ENCODE measurements at places on chromosomes 6 and 20.

- DNase-seq: peak; percentile 70
Measured at GRCh38 chr6:158009114-158009891, 27.6 kb downstream of the SYNJ2 start.

DNA sequence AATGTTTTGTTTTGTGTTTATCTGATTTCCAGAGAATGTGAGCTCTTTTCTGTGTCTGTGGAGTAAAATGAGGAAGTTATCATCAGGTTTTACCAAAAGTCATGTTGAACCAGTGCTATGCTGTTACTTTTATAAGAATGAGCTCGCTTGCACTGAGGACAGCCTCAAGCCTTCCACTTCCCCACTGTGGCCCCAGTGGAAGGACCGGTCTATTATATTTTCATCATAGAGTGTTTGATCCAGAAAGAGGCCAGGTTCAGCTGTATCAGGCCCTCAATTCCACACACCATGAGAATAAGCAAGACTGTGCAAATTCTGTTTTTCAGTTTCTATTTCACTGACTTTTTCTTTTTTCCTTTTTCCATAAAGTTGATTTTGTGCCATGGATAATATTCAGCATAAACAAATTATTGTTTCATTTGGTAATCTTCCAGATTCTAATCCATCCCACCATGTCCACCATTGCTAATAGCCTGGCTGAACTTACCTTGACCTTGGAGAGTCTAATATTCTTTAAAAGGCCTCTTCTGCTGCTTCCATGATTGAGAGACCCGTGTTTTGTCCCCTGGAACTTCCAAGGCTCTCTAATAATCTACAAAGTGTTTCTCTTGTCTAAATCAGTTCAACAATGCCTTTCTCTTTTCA, 286.2 kb downstream of the THBS2 start:
- no peak for DNase-seq

GRCh38 chr20:5374171-5374570, 57.4 kb upstream of the PROKR2 start:
- no peak for DNase-seq

DNA sequence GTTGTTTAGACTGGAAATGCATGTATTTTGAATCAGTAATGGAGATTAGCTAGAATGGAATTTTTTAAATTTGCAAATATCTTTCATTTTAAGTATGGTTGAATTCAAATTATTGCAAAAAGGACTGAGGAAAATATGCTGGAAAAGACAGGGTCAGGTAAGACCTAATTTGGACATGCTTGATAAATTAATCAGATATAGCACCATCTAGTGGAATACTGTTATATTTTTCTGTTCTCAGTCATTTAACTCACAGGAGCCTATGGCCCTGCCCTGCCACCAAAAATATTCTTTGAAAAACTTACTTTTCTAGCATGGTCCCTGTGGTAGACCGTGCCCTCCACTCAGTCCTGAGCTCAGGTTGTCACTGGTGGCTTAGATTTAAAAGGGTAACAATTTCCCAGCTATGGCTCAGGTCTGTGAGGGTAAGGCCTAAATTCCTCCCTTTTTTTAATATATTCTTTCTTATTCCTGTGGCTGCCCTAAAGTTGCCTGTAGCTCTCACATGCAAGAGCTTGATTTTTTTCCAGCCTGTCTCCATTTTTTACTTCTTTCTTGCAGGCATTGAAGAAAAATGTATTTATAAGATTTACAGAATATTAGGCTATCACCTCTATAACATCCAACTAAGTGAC, 25.3 kb upstream of the KIAA1586 start:
- no peak for DNase-seq

- no peak for DNase-seq
Measured at GRCh38 chr6:15352220-15352619, 106.4 kb downstream of the JARID2 start.

DNA sequence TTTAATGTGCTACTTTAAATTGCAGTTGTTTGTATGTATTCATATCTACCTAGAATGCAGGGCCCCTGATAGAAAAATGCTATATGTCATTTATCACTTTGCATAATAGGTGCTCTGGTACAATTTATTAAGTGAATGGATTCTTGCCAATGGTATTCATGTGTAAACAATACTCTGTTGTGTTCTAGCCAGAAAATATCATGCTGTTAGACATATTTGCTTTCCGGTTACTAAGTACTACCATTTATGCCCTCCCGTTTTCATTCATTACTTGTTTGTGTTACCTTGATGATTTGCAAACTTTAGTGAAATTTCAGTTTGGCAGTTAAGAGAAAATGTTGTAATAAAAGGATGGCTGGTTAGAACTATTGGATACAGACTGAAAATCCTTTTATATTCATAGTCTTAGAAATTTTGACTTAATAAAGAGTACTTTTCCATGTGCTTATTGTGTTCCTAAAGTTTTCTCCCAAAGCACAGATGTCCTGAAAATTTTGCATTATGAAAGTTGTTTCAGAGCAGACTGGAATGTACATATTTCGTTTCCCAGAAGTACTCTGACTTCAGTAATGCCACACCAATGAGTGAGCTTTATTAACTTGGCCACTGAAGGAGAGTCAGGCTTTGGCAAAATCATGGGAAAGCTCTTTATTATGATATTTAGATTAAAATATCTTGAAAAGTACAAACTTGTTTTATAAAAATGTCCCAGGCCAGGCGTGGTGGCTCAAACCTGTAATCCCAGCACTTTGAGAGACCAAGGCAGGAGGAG, 31.5 kb downstream of the RPF2 start:
- no peak for DNase-seq

DNA sequence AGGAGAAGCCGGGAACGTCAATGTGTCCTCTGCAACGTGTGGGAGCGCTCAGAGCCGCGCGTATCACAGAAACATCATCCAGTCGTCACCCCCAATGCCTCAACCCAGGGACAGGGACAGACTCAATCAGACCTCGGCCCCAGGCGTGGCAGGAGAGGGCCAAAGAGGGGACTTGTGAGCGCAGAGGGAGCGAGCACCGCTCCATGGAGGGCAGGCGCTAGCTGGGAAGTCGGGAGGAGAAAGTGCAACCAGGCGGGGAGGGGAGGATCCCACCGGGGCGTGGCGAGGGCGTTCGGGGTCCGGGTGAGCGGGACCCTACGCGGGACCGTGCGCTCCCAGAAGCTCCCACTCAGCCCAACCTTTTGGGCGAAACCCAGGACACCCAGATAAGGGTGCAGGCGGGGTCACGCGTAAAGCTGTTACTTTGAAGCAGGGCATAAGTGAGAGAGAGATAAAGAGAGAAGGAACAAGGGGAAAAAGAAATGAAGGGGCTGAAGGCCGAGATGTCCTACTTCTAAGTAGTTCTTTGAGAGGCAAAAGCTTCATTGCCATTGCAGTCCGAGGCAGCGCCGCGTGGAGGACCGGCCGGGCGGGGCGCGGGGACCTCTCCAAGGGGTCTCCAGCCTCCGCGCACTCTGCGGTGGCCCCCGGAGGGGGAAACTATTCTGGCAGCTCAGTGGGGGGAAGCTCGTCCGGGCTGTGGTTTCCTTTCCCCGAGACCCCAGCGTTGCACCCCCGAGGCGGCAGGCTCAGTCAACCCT, 862 bp upstream of the SOBP start:
- DNase-seq: peak; percentile 66

DNA sequence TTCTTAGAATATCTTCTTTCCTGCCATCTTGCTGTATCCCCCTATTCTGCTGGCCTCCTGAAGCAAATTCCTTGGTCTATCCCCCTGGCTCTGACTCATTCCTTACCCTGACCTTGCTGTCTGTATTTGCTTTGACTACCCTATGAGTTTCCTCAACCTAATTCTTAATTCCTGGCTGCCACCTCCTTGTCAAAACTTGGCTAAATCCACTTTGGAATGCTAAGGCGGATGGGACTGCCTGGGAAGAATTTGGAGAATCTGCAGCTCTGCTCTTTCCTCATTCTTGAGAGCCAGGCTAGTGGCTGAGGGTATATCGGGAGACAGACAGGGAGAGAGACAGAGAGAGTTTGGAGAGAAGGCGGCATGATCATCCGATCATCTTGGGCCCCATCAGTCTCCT, 24.4 kb downstream of the CAP2 start:
- DNase-seq: no peak

DNA sequence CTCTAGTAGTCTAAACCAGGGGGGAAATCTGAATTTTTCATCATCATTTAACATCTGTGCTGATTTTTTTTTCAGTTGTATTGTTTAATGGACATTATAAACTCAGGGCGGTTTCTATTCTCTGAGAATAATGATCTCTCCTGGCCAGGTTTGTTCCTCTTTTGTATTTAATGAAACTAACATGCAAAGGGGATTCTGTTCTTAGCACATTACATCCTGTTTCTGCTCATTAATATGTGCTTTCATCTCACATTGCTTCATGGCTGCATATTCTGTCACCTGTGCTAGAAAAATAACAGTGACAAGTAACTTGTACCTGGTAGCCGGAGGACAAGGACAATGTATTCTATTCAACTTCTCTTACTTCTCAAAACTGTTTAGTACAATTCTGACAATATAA, 806 bp downstream of the HLA-DOB start:
- DNase-seq: no peak

GRCh38 chr6:13397359-13398068, 69.2 kb upstream of the TBC1D7 start:
- DNase-seq: no peak

- DNase-seq: no peak
Measured at GRCh38 chr6:87027021-87027420, 67.9 kb downstream of the CGA start.

- DNase-seq: peak; percentile 17
Measured at GRCh38 chr20:61948586-61949362, 116.9 kb downstream of the TAF4 start.

DNA sequence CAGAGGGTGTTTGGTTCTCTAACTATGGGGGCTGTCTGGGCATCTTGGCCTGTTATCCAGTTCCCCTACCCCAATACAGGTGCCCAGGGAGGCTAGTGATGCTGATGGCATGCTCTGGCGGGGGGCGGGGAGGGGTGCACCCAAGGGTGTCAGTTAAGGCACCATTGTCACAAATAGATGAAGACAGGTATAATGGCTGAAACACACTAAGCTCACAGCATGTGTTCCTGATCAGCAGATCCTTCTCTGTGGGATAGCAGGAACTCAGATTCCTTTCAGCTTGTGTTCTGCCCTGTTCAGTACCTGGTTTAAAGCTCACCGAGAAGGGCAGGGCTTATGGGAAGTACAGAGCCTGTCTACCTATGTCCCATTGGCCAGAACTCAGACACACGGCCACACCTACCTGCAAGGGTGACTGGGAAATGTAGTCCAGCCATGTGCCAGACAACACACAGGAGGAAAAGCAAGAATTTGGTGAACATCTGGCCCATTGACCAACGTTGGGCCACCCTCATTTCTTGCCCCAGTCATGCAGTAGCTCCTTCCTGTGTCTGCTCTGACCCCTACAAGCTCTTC, 3.4 kb upstream of the RSPO4 start:
- no peak for DNase-seq

DNA sequence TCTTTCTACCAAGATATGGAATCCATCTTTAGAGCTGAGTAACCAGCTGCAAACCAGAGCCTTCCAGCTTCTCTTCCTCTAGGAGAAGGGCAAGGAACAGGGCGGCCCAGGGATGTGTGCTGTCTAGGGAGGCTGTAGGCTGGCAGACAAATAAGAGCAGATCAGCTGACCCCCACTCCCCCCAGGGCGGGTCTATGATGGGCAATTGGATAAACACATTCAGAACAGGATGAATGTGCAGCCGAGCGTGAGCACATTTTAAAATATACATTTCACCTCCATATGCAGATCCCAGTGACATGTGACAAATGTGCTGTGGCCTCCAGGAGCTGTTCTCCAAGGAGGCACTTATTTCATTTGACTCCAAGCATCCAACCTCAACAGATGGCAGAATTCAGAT, 580.1 kb downstream of the PTPRT start:
- DNase-seq: no peak

- no peak for DNase-seq
Measured at GRCh38 chr20:35146299-35146919, 727 bp downstream of the EDEM2 start.

DNA sequence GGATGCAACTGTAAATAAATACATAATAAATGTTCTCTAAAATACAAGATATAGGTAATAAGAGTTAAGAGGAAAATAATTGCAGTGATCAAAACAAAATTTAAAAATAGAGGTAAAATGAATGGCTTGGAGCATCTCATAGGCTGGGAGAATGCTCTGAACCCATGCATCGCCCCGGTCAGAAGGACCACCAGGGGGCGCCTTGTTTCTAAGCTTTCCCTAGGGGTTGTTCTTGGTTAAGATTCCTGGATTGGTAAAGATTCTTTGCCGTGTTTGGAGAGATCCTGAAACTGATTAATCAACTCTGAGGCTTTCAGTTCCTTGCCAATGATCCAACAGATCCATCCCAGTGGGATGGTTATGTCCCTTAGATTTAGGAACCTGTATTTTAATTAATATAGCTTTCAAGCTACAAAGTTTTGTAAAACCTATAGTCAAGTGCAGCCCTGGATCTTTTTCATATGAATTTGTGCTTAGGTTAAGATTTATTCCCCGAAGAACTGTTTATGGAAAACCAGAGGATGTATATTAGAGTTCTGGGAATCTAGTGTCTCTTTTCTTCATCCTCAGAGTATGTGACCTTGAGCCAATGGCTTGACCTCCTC, 45.3 kb upstream of the PRELID3B start:
- peak; percentile 95 for DNase-seq

GRCh38 chr6:21323577-21323976, 270.0 kb upstream of the SOX4 start:
- no peak for DNase-seq

DNA sequence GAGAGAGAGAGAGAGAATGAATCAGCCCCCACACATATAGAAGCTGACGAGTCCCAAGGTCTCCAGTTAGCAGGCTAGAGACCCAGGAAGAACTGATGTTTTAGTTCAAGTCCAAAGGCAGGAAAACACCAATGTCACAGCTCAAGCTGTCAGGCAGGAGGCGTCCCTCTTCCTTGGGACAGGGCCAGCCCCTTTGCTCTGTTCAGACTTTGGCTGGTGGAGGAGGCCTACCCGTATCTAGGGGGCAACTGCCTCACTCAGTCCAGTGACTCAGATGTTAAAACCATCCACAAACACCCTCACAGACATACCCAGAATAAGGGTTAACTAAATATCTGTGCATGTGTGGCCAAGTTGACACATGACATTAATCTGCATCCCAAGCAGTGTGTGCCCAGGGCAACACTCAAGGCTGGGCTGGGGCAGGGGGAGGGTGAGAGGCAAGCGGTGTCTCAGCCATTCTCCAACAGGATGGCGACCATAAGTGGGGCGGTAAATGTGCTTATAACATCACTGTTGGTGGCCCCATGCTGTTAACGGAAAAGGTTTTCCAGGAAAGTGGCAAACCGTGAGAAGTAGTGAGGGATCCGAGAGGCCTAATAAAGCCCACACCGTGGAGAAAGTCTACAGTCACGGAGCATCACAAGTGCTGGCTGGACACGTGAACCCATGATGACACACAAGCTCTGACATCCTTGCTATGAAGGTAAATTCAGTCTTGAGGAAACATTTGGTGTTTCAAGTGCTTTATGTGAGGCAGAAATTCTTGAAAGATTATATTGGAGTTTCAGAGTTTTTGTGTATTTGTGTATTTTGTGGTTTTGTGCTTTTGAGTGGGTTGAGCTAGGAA, 28.1 kb downstream of the RAMACL start:
- DNase-seq: no peak

GRCh38 chr20:15317546-15318232, 980.3 kb upstream of the FLRT3 start:
- DNase-seq: no peak

- no peak for DNase-seq
Measured at GRCh38 chr6:112429226-112429625, 82.1 kb downstream of the RFPL4B start.

Data from activated effector memory CD4-positive, alpha-beta T cell treated with anti-CD3 and anti-CD28 coated beads, Interleukin-2, amount 50 U/mL, for 16 hours (primary cell).